Stimulated activated CD4-positive, alpha-beta T cell treated with anti-CD3 and anti-CD28 coated beads, TNF-alpha, amount 100 ng/mL, for 1 hour (primary cell): ENCODE measurements at places on chromosomes 11 and 22.

GRCh38 chr11:123344790-123345357 lies 85.2 kb upstream of the GRAMD1B start:
- no peak for DNase-seq

- DNase-seq = no peak
Measured at GRCh38 chr11:64032050-64032449, 3.7 kb upstream of the FLRT1 start.

DNA sequence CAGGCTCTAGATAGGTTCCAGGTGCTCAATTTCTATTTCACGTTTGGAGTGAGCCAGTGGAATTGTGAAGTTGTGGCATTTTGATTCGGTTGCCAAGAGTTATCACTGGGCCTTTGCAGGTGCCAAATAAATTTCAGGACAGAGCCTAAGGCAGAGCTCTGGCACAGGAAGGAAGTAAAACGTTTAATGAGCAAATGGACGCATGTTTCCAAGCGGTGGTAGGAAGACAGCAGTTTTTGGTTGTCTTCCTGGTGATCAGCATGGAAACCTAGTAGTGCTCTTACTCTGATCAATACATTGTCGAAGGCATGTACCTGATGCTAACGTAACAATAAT lies 452 bp downstream of the BIRC3 start:
- no peak for DNase-seq

DNA sequence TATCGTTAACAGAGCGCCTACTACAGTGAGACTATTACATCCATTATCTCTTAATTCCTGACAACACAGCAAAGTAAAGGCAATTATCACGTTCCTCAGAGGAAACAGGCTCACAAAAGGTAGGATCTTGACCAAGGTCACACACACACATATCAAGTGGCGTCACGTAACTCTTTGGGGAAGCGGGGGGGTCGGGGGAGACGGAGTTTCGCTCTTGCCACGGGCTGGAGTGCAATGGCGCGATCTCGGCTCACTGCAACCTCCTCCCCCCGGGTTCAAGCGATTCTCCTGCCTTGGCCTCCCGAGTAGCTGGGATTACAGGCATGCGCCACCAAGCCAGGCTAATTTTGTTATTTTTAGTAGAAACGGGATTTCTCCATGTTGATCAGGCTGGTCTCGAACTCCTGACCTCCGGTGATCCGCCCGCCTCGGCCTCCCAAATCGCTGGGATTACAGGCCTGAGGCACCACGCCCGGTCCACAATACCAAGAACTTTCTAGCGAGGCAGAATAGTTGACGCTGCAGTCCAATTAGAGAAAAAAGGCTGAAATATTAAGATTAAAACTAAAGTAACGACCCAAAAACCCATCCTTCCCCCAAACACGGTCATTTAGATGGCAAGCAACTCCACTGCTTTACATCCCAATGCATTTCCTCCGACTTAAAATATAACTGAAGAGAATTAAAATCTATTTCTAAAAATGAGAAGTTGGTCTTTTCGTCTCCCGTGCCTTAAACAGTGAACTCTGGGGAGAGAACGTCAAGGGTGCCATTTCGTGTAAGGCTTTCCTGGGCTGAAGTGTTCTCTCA lies 1.2 kb downstream of the DDX17 start:
- DNase-seq = no peak

DNA sequence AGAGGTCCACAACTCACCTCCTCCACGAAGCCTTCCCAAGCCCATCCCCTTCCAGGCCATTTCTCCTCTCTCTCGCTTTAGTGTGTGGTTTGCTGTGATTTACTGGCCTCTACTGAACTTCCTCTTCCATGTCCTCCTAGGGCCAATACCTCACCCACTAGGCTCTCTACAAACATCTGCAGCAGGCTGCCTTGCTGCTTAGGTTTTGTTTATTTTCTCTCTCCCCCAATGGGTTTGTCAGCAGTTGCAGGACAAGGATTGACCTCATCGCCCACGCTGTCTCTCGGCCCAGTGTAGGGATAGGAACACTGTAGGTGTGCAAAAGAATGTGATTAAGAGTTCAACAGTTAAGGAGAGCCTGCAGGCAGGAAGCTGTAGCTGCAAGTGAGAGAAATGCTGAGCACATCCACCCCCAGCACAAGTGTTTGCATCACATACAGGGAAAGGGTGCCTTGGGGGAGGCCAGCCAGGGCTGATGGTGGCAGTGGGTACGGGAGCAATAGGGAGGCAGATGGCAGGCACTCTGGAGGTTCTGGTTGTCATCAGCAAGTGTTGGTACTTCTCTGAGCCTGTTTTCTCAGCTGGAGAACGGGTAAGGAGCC lies 1.4 kb downstream of the PC start:
- no peak for DNase-seq

- DNase-seq = no peak
Measured at GRCh38 chr11:720642-721246, 14.7 kb downstream of the EPS8L2 start.

DNA sequence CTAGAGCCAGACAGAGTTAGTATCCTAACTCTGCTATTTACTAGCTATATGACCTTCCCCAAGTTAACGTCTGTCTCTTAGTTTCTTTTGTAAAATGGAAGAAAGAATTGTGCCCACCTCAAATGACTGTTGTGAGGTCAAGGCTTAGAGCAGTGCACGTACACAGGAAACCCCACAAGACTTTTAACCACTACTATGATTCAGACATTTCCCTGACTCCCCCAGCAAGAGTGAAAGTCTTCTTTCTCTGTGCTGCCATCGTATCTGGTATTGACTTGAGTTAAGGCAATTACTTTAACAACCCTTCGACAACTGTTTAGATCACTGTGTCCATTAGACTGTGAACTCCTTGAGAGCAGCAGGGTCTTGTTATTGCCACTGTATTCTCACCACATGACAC lies 2.6 kb upstream of the OR52W1 start:
- no peak for DNase-seq
